CD4-positive, alpha-beta memory T cell (primary cell): ENCODE measurements at places on chromosomes 1 and 21.

DNA sequence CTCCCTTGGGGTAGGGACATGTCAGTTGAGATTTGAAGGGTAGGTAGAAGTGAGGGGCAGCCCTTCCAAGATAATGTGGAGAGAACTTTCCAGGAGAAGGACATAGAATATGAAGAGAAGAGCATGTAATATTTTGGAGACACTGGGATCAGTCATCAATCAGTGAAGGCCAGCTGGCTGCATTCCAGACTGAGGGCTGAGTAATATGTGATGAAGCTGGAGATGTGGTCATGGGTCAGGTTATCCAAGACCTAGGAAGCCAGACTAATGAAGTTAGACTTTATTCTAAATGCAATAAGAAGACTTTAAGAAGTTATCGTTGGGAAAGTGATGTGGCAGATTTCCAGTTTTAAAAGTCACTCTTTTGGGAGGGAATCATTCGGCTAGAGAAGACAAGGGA, 262.0 kb downstream of the HMCN1 start:
- DNase-seq: no peak
- H3K27ac ChIP-seq: no peak overlapping the region
- H3K27me3 ChIP-seq: no peaks in the 10 kb centered on the region

GRCh38 chr1:220189750-220190347, 82.4 kb downstream of the RAB3GAP2 start:
- H3K4me3 ChIP-seq: no peak overlapping the region
- H3K36me3 ChIP-seq: peaks cover 46% of the 10 kb centered on the region
- H3K4me1 ChIP-seq: no peaks in the 10 kb centered on the region
- H3K27ac ChIP-seq: no peak overlapping the region
- DNase-seq: no peak

DNA sequence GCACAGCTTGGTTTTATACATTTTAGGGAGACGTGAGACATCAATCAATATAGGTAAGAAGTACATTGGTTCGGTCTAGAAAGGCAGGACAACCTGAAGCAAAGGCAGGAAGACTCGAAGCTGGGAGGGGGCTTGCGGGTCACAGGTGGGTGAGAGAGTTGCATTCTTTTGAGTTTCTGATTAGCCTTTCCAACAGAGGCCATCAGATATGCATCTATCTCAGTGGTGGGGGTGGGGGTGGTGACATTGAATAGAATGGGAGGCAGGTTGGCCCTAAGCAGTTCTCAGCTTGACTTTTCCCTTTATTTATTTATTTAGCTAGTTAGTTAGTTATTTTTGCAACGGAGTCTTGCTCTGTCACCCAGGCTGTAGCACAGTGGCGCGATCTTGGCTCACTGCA, 85.6 kb downstream of the WDR4 start:
- H3K36me3 ChIP-seq: no peaks in the 10 kb centered on the region
- no peaks in the 10 kb centered on the region for H3K4me1 ChIP-seq
- H3K4me3 ChIP-seq: no peak overlapping the region
- no peak for DNase-seq
- no peak overlapping the region for H3K27ac ChIP-seq
- H3K27me3 ChIP-seq: no peaks in the 10 kb centered on the region

DNA sequence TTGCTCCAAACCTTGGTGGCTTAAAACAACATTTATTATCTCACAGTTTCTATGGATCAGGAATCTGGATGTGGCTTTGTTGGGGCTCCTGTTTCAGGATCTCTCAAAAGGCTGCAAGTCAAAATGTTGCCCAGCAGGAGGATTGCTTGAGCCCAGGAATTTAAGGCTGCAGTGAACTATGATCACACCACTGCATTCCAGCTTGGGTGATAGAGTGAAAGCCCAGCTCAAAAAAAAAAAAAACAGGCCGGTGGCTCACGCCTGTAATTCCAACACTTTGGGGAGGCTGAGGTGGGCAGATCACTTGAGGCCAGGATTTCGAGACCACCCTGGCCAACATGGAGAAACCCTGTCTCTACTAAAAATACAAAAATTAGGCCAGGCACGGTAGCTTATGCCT, 30.0 kb downstream of the BCAS2 start:
- no peak overlapping the region for H3K4me3 ChIP-seq
- H3K4me1 ChIP-seq: no peaks in the 10 kb centered on the region
- no peak overlapping the region for H3K27ac ChIP-seq
- no peaks in the 10 kb centered on the region for H3K27me3 ChIP-seq
- no peaks in the 10 kb centered on the region for H3K36me3 ChIP-seq

GRCh38 chr1:18328803-18329202, 151.9 kb upstream of the KLHDC7A start:
- no peaks in the 10 kb centered on the region for H3K27me3 ChIP-seq
- no peaks in the 10 kb centered on the region for H3K36me3 ChIP-seq
- H3K4me3 ChIP-seq: no peak overlapping the region
- no peaks in the 10 kb centered on the region for H3K4me1 ChIP-seq
- DNase-seq: no peak

- H3K27ac ChIP-seq: no peak overlapping the region
- no peak for DNase-seq
- no peak overlapping the region for H3K4me3 ChIP-seq
- no peaks in the 10 kb centered on the region for H3K4me1 ChIP-seq
These were observed 55.8 kb upstream of the SELENON start for GRCh38 chr1:25744140-25744581.

DNA sequence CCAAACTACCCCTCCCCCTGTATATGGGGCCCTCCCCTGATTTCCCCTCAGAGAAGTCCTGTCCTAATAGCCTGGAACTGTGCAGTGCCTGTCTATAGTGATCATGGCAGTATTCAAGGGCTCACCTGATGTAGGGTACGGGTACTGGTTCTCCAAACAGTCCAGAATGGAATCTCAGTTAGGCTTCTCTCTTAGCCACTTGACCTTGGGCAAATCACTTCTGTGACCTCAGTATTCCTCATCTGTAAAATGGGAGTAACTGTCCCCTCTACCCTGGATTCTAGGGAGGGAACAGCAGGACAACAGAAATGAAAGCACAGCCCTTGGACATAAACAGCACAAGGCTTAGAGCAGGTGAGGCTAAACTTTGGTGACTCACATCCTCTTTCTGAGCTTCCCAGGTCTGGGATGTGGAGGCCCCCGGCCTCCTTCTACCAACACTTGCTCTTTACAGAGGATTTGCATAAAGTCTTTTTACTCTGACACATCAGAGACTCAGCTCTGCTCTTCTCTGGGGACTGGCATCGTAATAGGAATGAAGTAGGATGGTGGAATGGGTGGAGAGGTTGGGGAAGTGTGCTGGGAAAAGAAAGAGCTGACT, 20.0 kb upstream of the PDZK1IP1 start:
- no peaks in the 10 kb centered on the region for H3K27me3 ChIP-seq
- H3K4me3 ChIP-seq: no peak overlapping the region
- DNase-seq: no peak

DNA sequence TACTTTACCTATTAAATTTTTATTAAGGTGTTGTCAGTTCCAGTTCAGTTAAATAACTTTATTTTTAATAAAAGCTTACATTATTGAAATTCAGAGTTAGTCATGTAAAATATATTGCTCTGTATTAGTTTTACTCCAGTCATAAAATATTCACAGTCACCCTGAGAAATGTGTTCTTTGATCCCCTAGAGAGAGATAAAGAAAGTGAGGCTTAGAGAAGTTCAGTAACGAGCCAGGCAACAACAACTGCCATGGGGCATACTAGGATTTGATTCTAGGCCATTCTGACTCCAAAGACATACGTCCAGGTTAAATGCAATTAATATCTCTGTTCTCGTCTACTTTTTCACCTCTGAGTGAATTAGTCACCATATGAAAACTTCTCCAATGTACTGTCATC, 761.9 kb upstream of the CXADR start:
- H3K4me3 ChIP-seq: no peak overlapping the region
- H3K4me1 ChIP-seq: no peaks in the 10 kb centered on the region
- H3K27ac ChIP-seq: no peak overlapping the region
- no peak for DNase-seq
- H3K36me3 ChIP-seq: no peaks in the 10 kb centered on the region

DNA sequence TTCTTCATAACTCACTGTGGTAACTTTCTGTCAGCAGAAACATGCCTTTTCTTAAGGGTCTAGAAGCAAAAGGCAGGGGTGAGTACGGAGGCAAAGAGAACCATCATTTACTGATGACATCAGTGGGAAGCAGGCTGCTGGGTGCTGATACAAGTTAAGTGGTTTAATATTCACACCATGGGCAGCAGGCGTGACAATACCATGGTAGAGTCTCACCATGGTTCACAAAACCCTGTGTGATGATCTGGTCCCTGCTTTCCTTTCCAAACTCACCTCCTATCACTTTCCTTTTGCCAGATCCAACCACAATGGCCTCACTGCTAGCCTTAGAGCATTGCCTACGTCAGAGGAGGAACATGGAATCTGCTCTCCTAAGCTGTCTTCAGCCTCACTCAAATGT, 8.7 kb downstream of the MAB21L3 start:
- no peak overlapping the region for H3K4me3 ChIP-seq
- no peaks in the 10 kb centered on the region for H3K27me3 ChIP-seq
- no peak for DNase-seq
- H3K27ac ChIP-seq: no peak overlapping the region
- H3K36me3 ChIP-seq: no peaks in the 10 kb centered on the region
- H3K4me1 ChIP-seq: no peaks in the 10 kb centered on the region

GRCh38 chr1:64139877-64140276, 63.5 kb upstream of the UBE2U start:
- no peak for DNase-seq
- H3K4me1 ChIP-seq: no peaks in the 10 kb centered on the region
- H3K36me3 ChIP-seq: no peaks in the 10 kb centered on the region
- no peaks in the 10 kb centered on the region for H3K27me3 ChIP-seq
- H3K4me3 ChIP-seq: no peak overlapping the region
- H3K27ac ChIP-seq: no peak overlapping the region

DNA sequence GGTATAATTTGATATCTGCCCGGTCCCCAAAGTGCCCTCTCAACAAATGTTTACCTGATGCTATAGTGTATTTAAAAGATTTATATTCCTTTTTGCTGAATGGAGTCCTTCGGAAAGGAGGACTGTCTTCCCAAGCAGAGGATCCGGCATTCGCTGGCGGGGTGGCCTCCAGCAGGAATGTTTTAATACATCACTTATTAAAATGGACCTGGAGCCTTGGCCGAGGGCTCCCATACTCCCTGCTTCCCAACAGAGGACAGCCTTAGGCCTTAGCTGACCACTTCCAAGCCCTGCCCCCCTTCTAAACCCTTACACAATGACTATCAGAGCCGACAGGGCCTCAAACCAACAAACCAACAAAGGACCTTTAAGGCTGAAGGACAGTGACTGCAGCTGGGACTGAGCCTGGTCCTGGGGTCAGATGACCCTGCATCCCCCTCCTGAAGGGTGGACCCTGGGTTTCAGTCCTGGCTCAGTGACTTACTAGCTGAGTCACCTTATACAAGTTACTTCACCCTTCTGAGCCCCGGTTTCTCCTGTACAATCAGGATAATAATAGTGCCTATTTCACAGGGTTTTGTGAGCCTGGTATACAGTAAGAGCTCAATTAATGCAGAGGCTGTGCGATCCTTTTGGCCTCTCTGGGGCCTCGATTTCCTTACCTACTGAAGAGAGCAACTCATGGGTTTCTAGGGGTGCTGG, 5.6 kb downstream of the CAMK2N1 start:
- H3K4me3 ChIP-seq: no peak overlapping the region
- peaks cover 25% of the 10 kb centered on the region for H3K27me3 ChIP-seq
- no peak overlapping the region for H3K27ac ChIP-seq

DNA sequence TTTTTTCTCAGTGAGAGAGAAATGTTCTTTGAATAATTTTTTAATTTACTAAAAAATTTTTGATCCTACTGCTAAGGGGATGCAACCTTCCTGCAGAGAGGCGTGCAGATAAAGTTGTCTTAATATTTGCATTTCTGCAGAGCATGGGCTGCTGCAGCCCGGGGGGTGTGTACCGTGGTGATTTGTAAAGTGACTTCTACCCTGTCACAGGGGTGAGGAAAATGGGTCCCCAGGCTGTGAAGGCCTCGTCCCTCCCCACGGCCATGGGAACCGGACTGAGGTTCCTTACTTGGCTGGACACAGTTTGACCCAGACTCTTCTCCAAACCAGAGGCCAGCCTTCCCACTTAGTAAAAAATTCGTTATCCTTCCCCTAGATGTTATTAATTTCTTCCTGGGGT, 9.5 kb upstream of the C1orf174 start:
- DNase-seq: no peak
- H3K4me3 ChIP-seq: no peak overlapping the region
- H3K36me3 ChIP-seq: no peaks in the 10 kb centered on the region
- H3K27ac ChIP-seq: no peak overlapping the region
- H3K27me3 ChIP-seq: no peaks in the 10 kb centered on the region

DNA sequence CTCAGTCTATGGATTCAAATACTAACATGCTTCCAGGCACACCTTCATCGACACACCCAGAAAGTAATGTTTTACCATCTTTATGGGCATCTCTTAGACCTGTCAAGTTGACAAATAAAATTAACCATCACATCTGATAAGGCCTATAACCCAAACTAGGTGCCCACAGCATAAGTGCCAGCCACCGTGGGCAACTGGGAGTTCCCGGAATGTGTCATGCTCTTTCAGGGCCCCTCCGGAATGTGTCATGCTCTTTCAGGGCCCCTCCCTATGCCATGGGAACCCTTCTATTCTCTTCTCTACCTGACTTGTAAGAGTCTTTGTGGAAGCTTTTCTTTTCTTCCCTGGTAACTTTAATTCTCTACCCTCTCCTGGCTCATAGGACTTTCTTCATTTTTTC, 26.6 kb downstream of the KRTAP24-1 start:
- H3K36me3 ChIP-seq: no peaks in the 10 kb centered on the region
- no peak for DNase-seq
- no peak overlapping the region for H3K4me3 ChIP-seq
- no peaks in the 10 kb centered on the region for H3K4me1 ChIP-seq

DNA sequence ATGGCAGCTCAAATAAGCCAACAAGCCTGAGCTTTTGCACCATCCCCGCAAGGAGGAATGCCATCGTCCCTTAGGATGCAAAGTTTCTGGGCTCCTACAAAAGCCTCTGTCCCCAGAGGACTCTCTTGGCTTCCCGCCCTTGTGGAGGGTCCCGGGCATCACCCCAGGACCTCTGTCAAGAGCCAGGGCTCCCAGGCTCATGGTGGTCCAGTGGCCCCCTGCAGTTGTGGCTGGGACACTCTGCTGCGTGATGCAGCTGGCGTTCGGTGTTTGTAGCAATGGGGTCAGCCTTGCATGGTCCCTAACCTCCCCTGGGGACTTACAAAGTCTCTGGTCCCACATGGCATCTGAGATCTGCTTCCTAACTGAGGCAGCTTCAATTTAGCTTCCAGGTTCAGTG, 104.7 kb downstream of the RIPK4 start:
- DNase-seq: no peak
- H3K27me3 ChIP-seq: no peaks in the 10 kb centered on the region
- no peak overlapping the region for H3K27ac ChIP-seq
- no peaks in the 10 kb centered on the region for H3K36me3 ChIP-seq
- H3K4me3 ChIP-seq: no peak overlapping the region

- no peak overlapping the region for H3K4me3 ChIP-seq
- DNase-seq: no peak
- H3K4me1 ChIP-seq: no peaks in the 10 kb centered on the region
- no peaks in the 10 kb centered on the region for H3K27me3 ChIP-seq
- H3K36me3 ChIP-seq: peaks cover 30% of the 10 kb centered on the region
These were observed 24.4 kb upstream of the NDC1 start for GRCh38 chr1:53862507-53862906.
